ENCODE measurements at places on chromosomes 6 and 20.
A peak's percentile ranks its signal among the peaks of the same experiment; 100 is the strongest.

DNA sequence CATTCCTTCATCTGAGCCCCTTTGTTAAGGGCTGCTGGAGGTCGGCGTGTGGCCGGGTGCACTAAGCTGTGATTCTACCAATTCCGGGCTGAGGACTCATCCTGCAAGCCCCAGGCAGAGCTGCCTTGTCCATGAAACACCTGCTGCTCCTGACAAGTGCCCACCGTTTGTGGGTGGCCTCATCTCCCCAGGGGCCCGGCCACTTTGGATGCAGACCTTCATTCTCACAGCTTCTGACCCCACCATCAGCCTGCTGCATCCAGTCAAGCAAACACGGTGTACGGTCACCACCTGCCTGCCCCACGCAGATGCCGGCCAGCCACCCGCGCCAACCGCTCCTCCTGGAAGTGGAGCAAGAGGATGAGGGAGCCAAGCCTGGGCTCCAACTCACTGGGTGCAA is 382.7 kb downstream of the THBS2 start:
- no peak for DNase-seq

GRCh38 chr6:81878479-81878878 is 126.0 kb upstream of the TENT5A start:
- no peak for DNase-seq

DNA sequence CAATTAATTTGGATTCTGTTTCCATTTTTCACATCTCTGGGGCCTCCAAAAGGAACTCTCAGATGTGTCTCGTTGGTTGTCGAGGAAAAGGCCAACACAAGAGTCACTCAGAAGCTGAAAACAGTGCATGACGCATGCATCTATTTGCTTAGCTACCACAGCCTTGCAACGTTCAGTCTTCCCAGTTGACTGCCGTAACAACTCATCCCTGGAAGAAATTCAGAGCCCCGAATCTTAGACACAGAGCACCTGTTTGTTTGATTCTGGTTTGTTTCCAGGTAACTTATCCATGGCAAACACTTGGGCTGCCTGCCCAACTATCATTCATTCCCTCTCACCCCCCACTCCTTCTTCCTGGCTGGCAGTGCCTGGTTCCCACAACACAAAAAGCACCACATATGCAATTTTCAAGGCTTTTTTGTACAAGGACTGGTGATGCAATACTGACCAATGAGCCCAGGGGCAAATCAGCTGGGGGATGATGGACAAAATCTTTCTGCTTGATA is 60.5 kb downstream of the ZMYND8 start:
- DNase-seq: no peak

GRCh38 chr20:13681248-13682125 is 42.8 kb upstream of the TASP1 start:
- DNase-seq: no peak

DNA sequence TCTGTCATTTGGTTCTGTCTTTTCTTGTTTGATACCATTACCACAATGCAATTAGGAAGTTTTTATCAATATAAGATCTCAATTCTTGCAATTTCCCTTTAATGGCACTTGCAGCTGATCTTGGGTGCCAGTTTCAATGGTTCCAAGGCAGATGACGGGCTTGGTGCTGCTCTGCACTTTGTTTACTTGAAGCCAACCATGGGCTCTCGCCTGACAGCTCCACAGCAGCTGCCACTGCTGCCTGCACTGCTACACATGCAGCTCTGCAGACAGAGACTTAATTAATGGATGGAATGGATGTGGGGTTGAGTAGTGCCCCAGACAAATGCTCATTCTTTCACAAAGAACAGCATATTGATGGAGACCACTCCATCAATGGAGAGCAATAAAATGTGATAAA is 1024.3 kb upstream of the EPHA7 start:
- no peak for DNase-seq

DNA sequence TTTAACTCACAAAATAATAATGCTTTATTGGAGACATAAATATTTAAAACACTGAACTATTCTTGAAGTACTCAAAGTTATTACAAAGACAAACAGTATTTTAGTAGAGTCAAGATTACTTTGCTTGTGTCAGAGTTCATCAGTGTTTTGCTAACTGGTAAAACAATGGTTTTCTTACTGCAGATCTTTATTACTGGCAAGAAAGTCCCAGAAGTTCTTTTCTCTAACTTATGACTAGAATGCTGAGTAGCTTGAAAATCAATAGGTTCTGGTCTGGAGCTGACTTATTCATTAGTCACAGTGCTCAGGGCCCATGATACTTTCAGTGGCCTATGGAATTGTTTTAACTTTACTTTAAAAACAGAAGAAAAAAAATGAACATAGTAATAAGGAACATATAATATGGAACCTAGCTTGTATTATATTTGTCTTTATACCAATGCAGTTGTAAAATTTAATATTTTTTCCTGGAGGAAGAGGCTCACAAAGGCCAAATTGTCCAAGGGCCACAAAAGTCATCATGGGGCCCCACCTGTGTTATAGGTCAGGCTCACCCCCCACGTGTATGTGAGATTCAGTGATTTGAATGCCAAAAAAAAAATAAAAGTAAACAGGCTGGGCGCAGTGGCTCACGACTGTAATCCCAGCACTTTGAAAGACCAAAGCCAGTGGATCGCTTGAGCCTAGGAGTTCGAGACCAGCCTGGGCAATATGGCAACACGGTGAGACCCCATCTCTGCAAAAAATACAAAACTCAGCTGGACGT is 53.3 kb downstream of the PLEKHG1 start:
- peak; percentile 30 for DNase-seq

- DNase-seq: peak; percentile 57
These were observed 18.7 kb downstream of the TUBB2B start for GRCh38 chr6:3208775-3209113.

GRCh38 chr6:5850848-5851255 is 155.9 kb downstream of the NRN1 start:
- DNase-seq: no peak

- no peak for DNase-seq
These were observed 31.1 kb downstream of the NTSR1 start for GRCh38 chr20:62739581-62740285.

DNA sequence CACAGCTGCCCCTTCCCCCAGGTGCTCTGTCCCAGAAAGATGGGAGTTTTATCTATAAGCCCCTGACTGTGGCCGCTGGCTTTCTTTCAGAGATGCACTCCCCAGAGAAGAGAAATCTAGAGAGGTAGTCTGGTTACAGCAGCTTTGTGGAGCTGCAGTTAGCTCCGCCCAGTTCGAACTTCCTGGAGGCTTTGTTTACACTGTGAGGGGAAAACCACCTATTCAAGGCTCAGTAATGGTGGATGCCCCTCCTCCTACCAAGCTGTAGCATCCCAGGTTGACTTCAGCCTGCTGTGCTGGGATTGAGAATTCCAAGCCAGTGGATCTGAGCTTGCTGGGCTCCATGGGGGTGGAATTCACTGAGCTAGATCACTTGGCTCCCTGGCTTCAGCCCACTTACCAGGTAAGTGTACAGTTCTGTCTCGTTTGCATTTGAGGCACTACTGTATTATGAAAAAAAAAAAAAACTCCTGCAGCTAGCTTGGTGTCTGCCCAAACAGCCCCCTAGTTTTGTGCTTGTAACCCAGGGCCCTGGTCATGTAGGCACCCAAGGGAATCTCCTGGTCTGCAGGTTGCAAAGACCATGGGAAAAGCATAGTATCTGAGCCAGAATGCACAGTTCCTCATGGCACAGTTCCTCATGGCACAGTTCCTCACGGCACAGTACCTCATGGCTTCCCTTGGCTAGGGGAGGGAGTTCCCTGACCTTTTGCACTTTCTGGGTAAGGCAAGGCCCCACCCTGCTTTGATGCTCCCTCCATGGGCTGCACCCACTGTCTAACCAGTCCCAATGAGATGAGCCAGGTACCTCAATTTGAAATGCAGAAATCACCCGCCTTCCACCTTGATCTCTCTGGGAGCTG is 275.0 kb downstream of the CENPW start:
- no peak for DNase-seq

DNA sequence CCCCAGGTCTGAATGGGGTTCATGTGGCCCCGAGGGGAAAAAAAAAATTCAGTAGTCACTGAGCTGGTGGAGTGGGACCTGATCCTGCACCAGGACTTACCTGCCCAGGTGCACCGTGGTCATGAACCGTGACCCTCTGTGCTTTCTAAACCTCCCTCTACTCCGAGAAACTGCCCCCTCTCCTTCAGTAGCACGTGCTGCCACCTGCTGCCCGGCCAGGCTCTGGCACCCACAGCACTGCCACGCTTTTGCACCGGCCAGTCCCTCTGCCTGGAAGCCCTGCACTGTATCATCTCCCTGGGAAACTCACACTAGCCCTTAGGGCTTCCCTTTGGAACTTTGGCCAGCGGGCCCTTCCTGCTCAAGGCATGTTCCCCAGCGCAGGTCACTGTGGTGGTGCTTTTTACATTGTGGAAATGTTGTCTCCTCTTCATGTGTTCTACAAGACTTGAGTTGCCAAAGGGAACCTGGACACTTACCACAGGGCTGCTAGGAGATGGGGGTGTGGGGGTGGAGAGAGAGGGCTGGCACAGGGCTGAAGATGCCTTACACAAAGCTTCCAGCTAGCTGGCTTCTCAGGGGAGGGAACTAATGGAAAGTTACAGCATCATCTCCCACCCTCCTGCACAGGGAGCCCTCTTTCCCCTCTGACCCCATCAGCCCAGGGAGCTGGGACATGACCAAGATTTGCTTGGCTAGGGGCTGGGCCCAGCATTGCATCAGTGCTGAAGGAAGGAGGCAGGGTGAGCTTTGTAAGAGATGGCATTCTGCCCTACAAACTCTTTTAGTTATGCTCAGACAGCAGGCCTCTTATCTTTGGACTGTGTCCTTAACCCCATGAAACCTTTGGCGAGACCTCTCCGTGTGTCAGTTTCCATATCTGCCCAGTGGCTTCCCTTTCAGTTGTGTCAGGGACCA is 2.5 kb upstream of the PTPRT start:
- DNase-seq: no peak

DNA sequence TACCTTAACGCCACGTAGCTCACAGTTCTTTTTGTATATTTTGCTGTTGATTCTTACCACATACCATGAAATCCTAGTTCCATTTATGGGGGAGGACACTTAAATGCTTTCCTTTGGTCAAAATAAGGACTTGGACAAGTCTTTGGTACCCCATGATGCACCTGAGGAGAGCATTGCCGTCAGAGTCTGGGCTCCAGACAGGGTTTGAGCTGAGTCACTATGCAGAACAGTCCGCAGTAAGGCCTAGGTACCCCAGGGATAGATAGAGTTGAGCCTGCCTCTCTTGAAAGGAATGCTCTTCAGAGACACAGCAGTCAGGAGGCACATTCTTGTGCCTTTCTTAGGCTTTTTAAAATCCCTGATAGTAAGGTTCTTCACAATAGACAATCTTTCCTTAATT is 6.0 kb downstream of the PARD6B start:
- no peak for DNase-seq

DNA sequence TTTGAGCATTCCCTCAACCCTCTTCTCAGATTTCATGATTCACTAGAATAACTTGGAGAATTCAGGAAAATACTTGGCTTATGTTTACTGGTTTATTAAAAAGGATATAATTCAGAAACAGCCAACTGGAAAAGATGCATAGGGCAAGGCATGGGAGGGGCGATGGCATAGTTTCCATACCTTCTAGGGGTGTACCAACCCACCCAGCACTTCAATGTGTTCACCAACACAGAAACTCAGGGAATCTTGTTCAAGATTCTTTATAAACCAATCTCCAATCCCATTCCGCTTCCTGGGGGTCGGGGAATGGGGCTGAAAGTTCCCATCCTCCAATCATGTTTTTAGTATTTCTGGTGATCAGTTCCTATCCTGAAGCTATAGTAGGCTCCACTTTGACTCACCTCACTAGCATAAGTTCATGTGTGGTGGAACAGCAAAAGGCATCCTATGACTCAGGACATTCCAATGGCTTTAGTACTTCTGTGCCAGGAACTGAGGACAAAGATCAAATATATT is 164.4 kb downstream of the SIM1 start:
- DNase-seq: peak; percentile 94

- DNase-seq: peak; percentile 90
These were observed 125.5 kb downstream of the ANKRD60 start for GRCh38 chr20:58102744-58103516.

DNA sequence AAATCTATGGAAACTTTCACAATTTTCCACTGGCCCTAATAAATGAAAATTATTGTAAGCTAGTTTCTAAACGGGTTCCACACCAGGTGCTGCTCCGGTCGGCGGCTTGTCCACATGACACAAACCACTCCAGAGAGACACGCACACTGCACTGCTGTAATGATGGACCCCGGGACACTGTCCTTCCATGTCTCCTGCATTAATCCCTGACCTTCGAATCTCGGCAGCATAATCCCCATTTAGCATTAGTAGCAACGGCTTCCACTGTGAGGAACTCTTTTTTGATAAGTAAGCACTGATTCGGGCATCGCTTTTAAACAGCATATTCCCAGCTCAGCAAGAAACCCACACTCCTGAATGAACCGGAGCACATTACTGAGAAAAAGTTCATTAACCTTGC is 43.5 kb downstream of the INSM1 start:
- DNase-seq: no peak

GRCh38 chr20:63698739-63699465 is 2.5 kb downstream of the TNFRSF6B start:
- DNase-seq: peak; percentile 89

DNA sequence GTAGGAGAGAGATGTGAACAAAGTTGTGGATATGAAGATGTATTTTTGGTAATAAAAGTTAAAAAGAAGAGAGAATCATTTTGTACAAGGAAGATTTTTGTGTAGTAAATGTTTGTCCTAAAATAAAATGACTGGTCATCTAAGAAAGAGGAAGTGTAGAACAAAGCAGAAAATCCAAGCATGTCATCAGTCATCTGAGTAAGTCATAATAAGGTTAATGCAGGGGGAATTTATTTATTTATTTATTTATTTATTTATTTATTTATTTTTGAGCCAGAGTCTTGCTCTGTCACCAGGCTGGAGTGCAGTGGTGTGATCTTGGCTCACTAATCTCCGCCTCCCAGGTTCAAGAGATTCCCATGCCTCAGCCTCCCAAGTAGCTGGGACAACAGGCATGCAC is 15.7 kb upstream of the CGA start:
- no peak for DNase-seq

GRCh38 chr6:140850438-140850837 is 1282.3 kb upstream of the GJE1 start:
- DNase-seq: peak; percentile 34

- no peak for DNase-seq
These were observed 57.9 kb upstream of the FOXO3 start for GRCh38 chr6:108502832-108503231.

GRCh38 chr6:36296240-36296639 is 26.4 kb downstream of the PNPLA1 start:
- DNase-seq: no peak
